ENCODE measurements at places on chromosomes 5 and 9.

DNA sequence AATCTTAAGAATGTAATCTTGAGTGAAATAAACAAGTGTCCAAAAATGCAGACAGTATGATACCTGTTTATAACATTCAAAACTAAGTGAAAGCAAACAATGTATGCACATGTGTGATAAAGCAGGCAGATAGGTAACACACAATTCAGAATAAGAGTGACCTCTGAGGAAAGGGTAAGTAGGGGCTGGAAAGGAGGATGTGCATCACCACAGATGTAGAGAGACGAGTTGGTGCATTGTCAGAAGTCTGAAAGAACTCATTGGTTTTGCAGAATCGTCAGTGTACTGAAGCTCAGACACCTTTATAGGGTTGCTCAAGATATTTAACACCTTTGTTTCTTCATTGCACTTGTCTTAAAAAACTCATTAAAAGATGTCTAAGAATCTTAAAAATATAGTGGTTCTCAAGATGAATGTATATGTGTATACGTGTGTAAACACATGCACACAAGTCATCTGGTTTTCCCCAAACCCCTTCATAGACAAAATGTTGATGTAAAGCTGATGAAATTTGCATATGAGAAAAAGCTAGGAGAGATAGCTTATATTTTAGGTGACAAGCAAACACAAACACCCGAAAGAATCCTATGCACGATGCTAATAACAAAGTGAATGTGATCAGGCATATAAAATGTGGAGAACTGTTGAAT lies 197.6 kb upstream of the MEF2C start:
- DNase-seq: no peak

GRCh38 chr9:113886026-113886369 lies 9.9 kb downstream of the ZNF618 start:
- no peak for DNase-seq

GRCh38 chr5:80174790-80175189 lies 81.1 kb downstream of the SERINC5 start:
- no peak for DNase-seq

- no peak for DNase-seq
Measured at GRCh38 chr5:64773533-64773932, 4.8 kb downstream of the CWC27 start.

GRCh38 chr5:41542183-41542582 lies 31.8 kb upstream of the PLCXD3 start:
- DNase-seq: no peak
